GM04504 (cell line): ENCODE measurements at places on chromosomes 4 and X.
A peak's percentile ranks its signal among the peaks of the same experiment; 100 is the strongest.

GRCh38 chr4:89617317-89617716 lies 219.6 kb downstream of the SNCA start:
- no peak for DNase-seq

- no peak for DNase-seq
These were observed 47.4 kb upstream of the ZNF518B start for GRCh38 chr4:10504570-10505179.

- peak; percentile 23 for DNase-seq
These were observed 2.2 kb upstream of the CFI start for GRCh38 chr4:109803924-109804571.

- no peak for DNase-seq
These were observed 38.6 kb downstream of the PHOX2B start for GRCh38 chr4:41709844-41710481.

DNA sequence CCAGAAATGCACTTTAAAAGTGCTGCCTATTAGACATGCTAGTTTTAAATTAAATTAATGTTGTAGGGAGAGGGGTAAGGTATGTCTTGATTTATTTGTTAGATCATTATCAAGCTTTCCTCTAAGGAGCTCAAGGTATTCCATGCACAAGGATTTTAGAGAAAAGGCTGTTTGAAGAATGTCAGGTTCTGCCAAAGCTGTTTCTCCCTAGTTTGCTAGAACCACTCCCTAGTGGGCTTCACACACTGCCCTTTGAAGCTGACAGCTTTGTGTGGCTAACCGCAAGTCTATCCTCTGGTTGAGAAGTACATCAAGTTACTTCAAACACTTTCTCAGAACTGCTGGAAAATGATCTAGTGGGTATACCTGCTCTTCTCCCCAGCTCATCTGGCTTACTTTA lies 32.3 kb downstream of the RASL11B start:
- no peak for DNase-seq

GRCh38 chr4:171169396-171169795 lies 643.8 kb upstream of the GALNTL6 start:
- no peak for DNase-seq

- no peak for DNase-seq
These were observed 25.3 kb downstream of the ARSF start for GRCh38 chrX:3066555-3066954.

- DNase-seq = no peak
These were observed 129.5 kb upstream of the GPC4 start for GRCh38 chrX:133544778-133545177.

DNA sequence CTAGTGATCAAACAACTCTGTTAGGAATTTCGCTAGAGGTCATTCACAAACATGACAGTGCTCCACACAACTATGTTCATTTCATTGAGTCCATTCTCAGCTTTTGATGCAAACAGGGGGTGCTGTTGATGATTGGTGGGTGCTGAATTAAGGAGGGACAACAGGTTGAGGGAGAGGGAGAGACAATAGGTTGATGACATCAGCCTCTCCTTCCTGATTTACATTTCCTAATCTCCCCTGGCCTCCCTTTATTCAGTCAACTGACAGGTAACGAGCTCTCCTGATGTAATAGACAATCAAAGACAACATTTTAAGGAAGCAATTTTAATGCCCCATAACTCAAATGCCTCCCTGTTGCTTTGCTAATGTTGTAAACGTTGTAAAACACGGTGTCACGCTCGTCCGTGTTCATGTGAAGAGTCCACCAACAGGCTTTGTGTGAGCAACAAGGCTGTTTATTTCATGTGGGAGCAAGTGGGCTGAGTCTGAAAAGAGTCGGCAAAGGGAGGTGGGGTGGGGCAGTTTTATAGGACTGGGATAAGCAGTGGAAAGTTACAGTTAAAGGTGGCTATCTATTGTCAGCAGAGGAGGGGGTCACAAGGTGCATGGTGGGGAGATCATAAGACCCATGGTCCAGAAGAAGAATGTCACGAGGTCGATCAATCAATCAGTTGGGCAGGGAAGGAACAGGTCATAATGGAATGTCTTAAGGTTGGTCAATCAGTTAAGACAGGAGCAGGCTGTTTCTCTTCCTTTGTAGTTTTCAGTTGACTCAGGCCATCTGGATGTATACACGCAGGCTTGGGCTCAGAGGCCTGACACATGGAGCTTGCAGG lies 4.8 kb upstream of the GAR1 start:
- no peak for DNase-seq

DNA sequence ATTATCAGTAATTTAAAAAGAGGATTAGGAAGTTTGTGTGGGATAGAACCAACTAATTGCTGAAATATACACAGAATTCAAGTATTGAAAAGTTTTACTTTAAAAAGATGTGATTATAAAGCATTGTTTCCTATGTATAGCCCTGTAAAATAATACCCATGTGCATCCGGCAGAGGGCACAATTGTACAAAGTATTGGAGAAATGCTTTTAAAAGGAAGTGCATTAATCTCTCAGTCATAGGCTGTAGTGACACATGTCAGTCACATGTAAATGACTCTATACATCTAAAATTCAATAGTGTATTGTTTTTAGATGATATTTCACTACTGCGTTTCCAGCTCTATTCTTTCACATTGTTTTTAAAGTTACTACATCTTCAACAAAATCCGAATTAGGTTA lies 9.7 kb upstream of the GEMIN8 start:
- no peak for DNase-seq

DNA sequence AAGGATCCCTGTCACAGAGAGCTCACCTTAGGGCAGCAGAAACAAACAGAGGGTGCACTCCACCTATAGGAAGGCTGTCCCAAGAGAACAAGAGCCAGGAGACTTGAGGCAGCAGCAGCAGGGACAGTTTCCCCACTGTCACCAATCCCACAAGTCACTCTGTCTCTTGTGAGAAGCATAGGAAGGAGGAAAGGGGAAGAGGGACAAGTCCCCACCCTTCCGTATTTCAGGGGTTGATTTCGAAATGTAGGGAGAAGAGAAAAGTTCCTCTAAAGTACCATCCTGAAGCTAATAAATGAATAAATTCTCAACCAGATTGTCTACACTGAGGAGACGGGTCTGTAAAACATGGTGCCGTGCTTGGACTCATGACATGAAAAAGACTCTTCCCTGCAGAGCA lies 9.5 kb upstream of the TLR8 start:
- DNase-seq = no peak

DNA sequence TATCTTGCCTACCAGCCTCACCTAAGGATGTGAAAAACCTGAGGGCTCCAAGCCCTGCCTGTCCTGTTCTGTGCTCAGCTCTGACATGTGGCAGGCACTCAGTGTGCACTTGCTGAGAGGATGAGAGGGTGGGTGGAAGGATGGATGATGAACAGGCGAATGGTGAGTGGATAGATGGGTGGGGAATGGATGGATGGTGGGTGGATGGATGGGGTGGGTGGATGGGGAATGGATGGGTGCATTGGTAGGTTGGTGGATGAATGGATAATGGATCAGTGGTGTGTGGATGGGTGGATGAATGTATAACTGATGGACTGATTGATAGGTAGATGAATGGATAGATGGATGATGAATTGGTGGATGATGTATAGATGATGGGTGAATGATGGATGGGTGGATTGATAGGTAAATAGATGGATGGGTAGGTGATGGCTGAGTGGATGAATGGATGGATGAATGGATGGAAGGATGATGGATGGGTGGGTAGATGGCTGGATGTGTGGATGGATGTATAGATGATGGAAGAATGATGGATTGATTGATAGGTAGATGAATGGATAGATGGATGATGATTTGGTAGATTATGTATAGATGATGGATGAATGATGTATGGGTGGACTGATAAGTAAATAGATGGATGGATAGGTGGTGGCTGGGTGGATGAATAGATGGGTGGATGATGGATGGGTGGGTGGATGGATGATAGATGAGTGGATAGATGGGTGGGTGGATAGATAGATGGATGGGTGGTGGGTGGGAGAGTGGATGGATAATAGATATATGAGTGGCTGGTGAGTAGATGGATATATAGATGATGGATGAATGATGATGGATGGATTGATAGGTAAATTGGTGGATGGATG lies 69.3 kb upstream of the NKX1-1 start:
- DNase-seq = no peak
